ENCODE measurements at places on chromosomes 7 and 10.

GRCh38 chr10:5284311-5285057 is 80.3 kb upstream of the UCN3 start:
- peaks cover 3% of the 10 kb centered on the region for H3K4me1 ChIP-seq
- no peaks in the 10 kb centered on the region for H3K36me3 ChIP-seq
- H3K4me3 ChIP-seq, result no peak overlapping the region
- H3K27me3 ChIP-seq, result peaks cover 17% of the 10 kb centered on the region

GRCh38 chr7:18361756-18362155 is 133.8 kb upstream of the HDAC9 start:
- H3K27ac ChIP-seq, result no peak overlapping the region
- H3K27me3 ChIP-seq, result no peaks in the 10 kb centered on the region
- no peaks in the 10 kb centered on the region for H3K36me3 ChIP-seq
- H3K4me3 ChIP-seq, result no peak overlapping the region

GRCh38 chr7:73526896-73527821 is 5.1 kb upstream of the BAZ1B start:
- H3K27me3 ChIP-seq, result no peaks in the 10 kb centered on the region
- H3K36me3 ChIP-seq, result peaks cover 4% of the 10 kb centered on the region
- peak overlapping the region; percentile 57 for H3K4me3 ChIP-seq

- no peak overlapping the region for H3K27ac ChIP-seq
- H3K4me1 ChIP-seq, result peaks cover 24% of the 10 kb centered on the region
- DNase-seq, result no peak
- peaks cover 24% of the 10 kb centered on the region for H3K36me3 ChIP-seq
Measured at GRCh38 chr7:141674171-141674671, 27.7 kb downstream of the DENND11 start.

DNA sequence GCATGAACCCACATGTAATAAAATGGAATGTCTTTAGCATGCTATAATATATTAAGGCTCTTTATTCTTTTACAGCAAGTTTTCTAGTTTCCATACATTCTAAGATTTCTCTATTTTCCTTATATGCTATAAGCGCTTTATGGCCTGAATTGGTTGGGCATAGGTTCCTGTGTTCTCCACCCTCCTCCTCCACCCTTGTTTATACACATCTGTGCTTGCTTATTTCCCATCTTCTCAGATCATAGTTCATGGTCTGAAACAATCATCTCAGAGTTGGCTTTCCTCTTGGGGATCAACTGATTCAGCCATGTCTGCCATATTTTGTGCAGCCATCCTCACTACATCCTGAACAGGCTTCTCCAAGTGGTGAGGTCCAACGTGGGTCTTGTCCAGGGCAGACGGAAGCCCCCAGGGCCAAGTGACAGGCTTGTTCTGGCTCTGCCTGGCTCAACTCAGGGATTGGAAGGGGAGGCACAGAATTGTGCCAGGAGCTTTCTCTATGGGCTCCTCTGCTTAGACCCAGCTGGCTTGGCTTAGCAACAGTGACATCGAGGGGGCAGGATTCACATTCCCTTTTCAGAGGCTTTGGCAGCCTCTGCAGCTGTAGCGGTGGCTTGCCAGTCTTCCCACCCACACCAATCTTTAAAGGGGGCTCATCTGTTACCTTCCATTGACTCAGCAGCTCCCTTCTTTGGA is 327.3 kb downstream of the PTEN start:
- H3K27me3 ChIP-seq, result no peaks in the 10 kb centered on the region
- no peak overlapping the region for H3K4me3 ChIP-seq
- no peaks in the 10 kb centered on the region for H3K36me3 ChIP-seq
- H3K27ac ChIP-seq, result no peak overlapping the region

- no peaks in the 10 kb centered on the region for H3K27me3 ChIP-seq
- DNase-seq, result peak; percentile 81
- H3K4me3 ChIP-seq, result no peak overlapping the region
Measured at GRCh38 chr10:96642973-96643372, 56.2 kb upstream of the TM9SF3 start.

DNA sequence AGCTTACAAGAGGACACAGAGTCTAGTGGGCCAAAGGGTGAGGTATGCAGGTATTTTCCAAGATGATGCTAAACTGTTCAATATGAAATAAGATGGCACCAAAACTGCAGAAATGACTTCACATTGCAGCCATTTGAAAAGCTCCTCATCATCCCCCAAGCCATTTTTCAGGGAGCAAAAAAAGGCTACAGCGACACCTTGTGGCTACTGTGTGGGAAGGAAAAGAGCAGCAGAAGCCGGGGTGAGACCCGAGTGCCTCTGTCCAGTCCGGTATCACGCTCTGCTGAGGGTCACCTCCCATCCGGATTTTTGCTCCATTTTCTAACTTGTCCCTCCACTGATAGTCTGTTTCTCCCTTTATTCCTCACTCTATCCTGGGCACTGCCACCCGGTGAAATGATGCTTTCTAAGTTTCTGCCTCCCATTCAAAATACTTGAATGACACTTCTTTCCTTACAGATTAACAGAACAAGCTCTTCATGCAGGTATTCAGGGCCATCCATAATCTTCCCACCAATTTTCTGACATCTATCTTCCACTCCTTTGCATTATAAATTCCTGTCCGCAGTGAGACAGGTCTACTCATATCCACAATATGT is 220.2 kb downstream of the DGKI start:
- no peak overlapping the region for H3K4me3 ChIP-seq
- no peaks in the 10 kb centered on the region for H3K4me1 ChIP-seq
- peak; percentile 39 for DNase-seq
- H3K27ac ChIP-seq, result no peak overlapping the region
- peaks cover 4% of the 10 kb centered on the region for H3K27me3 ChIP-seq

DNA sequence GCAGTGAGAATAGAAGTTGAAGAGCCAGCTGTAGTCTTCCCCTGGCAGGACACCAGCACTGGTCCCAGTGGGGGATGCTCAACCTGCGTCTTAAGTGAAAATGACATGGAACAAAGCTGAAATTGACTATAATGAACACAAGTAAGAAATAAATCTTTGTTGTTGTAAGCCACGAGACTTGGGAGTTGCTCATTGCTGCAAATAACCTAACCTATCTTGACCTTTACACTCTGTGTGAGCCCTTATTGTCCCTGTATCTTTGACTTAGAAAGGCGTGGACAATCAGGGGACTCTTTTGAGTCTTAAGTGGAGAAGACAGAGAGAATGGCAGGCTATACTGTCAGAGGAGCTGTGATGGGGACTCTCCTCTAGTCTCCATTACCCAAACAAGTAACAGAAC is 16.9 kb downstream of the ZC3HAV1L start:
- DNase-seq, result no peak
- peaks cover 14% of the 10 kb centered on the region for H3K36me3 ChIP-seq
- peaks cover 2% of the 10 kb centered on the region for H3K27me3 ChIP-seq
- H3K4me1 ChIP-seq, result no peaks in the 10 kb centered on the region

DNA sequence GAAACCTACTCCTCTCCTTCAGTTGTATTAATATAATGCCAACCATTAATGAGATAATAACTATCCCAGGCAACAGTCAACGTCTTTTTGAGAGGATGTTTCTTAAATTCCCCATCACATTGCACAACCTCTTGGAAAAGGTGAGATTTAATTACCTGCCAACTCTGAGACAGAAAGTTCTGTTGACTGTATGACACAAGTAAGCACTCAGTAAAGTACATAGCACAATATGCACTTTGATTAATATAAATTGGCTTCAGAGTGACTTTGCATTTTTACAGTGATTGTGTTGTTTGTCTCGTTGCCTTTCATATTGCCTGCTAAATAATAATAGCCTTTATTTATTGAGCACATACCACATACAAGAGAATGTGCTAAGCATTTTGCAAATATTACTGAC is 46.7 kb downstream of the CAV1 start:
- no peak for DNase-seq
- H3K4me3 ChIP-seq, result no peak overlapping the region
- no peaks in the 10 kb centered on the region for H3K36me3 ChIP-seq
- peaks cover 8% of the 10 kb centered on the region for H3K4me1 ChIP-seq
- H3K27ac ChIP-seq, result no peak overlapping the region

GRCh38 chr10:63611078-63611477 is 89.9 kb downstream of the REEP3 start:
- H3K27ac ChIP-seq, result peak overlapping the region; percentile 73
- H3K4me1 ChIP-seq, result peaks cover 15% of the 10 kb centered on the region
- H3K27me3 ChIP-seq, result no peaks in the 10 kb centered on the region

DNA sequence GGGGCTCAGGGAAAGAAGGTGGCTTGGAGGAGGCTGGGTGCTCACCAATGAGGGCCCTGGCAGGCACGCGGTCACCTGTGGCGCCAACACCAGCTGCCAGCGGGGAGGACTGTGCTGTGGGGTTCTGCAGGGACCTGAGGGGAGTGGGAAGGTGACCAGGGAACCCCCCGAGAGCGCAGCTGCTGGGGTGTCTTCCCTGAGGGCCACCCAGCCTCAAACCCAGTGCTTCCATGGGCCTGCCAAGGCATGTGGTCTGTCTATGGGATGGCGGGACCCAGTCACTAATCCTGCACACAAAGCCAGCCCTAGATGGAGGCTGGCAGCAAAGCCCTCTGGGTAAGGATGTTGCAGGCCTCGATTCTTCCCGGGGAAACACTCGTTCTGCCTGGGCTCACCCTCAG is 117.1 kb downstream of the EBF3 start:
- H3K27me3 ChIP-seq, result peaks cover 2% of the 10 kb centered on the region
- H3K27ac ChIP-seq, result no peak overlapping the region
- H3K4me1 ChIP-seq, result no peaks in the 10 kb centered on the region
- no peak for DNase-seq

DNA sequence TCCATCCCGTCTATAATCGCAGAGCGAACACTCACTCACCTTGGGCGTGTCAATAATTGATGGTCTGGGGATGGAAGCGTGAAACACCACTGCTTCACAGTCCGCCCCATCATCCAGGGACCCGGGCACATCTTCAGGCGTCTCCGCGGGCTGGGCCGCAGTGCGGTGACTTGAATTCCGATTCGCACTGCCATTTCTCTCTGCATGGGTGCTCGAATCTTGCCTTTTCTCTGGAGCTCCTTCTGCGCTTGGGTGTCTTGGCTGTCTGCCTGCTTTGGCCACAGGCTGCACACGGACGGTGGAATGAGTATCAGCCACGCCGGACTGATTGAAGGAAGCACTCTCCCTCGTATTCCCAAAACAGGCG is 500 bp downstream of the FAM107B start:
- H3K4me1 ChIP-seq, result no peaks in the 10 kb centered on the region
- no peak for DNase-seq
- H3K27ac ChIP-seq, result no peak overlapping the region
- H3K27me3 ChIP-seq, result no peaks in the 10 kb centered on the region
- no peak overlapping the region for H3K4me3 ChIP-seq

DNA sequence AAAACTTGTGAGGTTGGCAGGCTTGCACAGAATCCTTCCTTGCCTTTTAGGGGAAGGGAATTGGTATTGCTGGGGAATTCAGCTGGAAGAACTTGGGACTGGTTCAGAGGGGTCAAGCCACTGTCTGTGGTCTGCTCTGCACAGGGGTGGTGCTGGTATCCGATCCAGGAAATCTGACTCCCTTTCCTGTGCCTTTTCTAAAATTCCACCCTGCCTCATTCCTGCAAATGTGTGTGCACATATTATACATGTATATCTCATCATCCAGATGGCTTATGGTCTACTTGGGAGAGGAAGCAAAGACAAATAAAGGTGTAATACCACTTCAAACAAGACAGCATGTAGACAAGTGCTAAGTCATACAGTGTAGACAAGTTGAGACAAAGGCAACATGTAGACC is 14.3 kb downstream of the UBTD1 start:
- H3K27ac ChIP-seq, result no peak overlapping the region
- no peaks in the 10 kb centered on the region for H3K4me1 ChIP-seq
- H3K27me3 ChIP-seq, result peaks cover 7% of the 10 kb centered on the region

GRCh38 chr10:94125856-94126255 is 132.1 kb downstream of the PLCE1 start:
- no peaks in the 10 kb centered on the region for H3K27me3 ChIP-seq
- no peak overlapping the region for H3K4me3 ChIP-seq
- H3K27ac ChIP-seq, result no peak overlapping the region

GRCh38 chr7:54932818-54933543 is 85.8 kb upstream of the EGFR start:
- no peak overlapping the region for H3K4me3 ChIP-seq
- no peaks in the 10 kb centered on the region for H3K36me3 ChIP-seq
- DNase-seq, result no peak
- H3K27me3 ChIP-seq, result peaks cover 33% of the 10 kb centered on the region
- H3K4me1 ChIP-seq, result no peaks in the 10 kb centered on the region
- no peak overlapping the region for H3K27ac ChIP-seq

- no peak for DNase-seq
- peaks cover 16% of the 10 kb centered on the region for H3K4me1 ChIP-seq
- no peaks in the 10 kb centered on the region for H3K27me3 ChIP-seq
- no peak overlapping the region for H3K27ac ChIP-seq
Measured at GRCh38 chr10:18681366-18681765, 22.1 kb downstream of the ARL5B start.

- peak; percentile 55 for DNase-seq
- peaks cover 22% of the 10 kb centered on the region for H3K36me3 ChIP-seq
- H3K27me3 ChIP-seq, result no peaks in the 10 kb centered on the region
- H3K27ac ChIP-seq, result peak overlapping the region; percentile 97
Measured at GRCh38 chr10:22652988-22653481, 61.3 kb downstream of the PIP4K2A start.

DNA sequence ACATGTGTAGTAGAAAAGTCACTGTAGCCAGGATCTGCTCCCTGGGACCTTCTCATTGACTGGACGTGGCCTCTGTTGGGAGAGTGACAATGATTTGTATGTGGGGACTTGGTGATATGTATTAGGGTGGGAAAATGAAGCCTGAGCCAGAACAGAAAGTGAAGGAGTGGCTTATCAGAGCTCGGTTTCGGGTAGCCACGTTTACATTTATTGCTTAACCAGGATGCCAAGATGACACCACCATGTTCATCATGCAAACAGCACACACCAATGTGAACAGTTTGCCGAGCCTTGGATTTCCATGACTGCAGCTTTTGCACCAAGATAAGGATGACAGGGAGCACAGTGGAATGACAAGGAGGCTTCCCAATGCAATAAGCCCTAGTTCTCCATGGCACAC is 112.8 kb upstream of the STK17A start:
- H3K4me1 ChIP-seq, result no peaks in the 10 kb centered on the region
- no peak overlapping the region for H3K27ac ChIP-seq
- no peak overlapping the region for H3K4me3 ChIP-seq
- DNase-seq, result no peak
- no peaks in the 10 kb centered on the region for H3K36me3 ChIP-seq
- no peaks in the 10 kb centered on the region for H3K27me3 ChIP-seq

DNA sequence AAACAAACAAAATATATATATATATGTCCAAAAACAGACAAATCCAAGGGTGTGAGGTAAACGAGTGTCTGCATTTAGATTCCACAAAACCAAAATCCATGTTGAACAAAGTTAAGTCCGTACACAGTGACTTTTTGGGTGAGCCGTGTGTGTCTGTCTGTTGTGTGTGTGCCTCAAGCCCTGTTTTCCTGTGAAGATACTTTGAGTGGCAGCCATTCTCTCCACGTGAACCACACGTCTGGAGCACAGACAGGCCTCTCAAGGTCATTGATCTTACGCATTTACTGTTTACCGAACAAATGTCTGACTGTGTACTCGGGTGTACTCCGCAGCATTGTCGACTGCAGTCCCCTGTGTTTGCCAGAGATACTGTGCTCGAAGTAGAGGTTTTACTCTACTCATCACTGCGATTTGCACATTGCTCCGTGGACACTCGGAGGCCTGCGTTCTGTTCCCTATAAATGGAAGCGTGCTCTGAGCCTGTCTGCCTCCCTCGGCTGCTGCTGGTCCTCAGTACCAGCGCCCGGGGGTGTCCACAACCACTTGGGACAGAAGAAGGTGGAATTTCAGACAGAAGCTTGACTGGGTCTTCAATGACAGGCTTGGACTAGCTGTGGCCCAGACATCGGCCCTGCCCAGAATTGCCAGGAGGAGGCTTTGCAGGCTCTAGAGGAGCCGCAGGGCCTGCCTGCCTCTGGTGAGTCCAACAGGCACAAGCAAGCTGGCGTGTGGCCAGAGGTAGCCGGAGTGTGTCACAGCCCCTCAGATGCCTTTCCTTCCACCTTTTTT is 22.1 kb downstream of the CYP17A1 start:
- H3K27me3 ChIP-seq, result no peaks in the 10 kb centered on the region
- no peak for DNase-seq
- H3K36me3 ChIP-seq, result peaks cover 13% of the 10 kb centered on the region
- no peak overlapping the region for H3K4me3 ChIP-seq
- no peak overlapping the region for H3K27ac ChIP-seq
- H3K4me1 ChIP-seq, result peaks cover 14% of the 10 kb centered on the region
